Cortex of kidney (tissue), 1 donor: ENCODE measurements at places on chromosomes 5 and 9.

GRCh38 chr9:76882686-76883085 is 23.2 kb downstream of the PRUNE2 start:
- DNase-seq: no peak

GRCh38 chr5:37837414-37838032 is 2.3 kb downstream of the GDNF start:
- DNase-seq: no peak

GRCh38 chr5:96893342-96893741 is 17.0 kb downstream of the ERAP2 start:
- DNase-seq: no peak

- DNase-seq: no peak
Observed at GRCh38 chr9:126377536-126377935, 50.9 kb downstream of the MVB12B start.

DNA sequence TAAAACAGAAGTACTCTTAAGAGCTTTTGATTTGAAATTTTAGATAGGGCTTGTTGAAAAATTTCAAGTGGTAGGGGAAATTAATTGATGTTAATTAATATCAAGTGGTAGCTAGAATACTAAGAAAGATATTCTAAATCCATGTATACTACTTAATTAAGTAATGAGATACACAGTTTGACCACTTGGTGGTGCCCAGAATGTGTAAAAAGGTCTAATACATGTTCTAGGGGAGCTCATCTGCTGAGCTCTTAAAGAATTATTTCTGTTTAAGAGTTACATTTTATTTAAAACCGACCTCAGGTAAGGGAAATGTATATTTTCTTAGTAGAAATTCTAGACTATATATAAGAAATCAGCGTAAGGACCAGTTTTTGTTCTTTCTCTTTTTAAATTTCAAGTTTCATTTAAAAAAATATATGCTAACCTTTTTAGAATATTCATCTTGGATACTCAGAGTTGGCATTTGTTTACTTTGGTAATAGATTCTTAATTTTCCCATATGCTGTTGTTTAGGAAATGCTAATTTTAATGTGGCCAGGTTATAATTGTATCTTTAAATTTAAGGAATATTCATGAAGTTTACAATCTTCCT is 61.5 kb downstream of the LNPEP start:
- DNase-seq: no peak

GRCh38 chr5:119412279-119413227 is 39.7 kb upstream of the HSD17B4 start:
- no peak for DNase-seq

DNA sequence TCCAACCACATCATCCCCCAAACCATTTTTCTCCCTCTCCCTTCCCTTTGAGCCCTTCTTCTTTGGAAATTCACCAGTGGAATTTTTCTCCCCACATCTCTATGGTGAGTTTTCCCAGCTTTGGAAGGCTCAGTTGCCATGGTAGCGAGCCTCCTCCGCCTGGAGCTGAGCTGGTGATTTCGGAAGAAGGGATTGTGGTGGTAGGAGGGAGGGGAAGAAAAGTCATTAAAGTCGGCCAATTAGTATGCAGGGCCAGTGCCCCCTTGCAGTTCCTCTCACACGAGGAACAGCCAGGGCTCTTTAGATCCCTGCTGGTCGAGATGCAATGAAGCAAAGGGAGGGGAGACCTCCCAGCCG is 322.0 kb downstream of the NTRK2 start:
- no peak for DNase-seq

DNA sequence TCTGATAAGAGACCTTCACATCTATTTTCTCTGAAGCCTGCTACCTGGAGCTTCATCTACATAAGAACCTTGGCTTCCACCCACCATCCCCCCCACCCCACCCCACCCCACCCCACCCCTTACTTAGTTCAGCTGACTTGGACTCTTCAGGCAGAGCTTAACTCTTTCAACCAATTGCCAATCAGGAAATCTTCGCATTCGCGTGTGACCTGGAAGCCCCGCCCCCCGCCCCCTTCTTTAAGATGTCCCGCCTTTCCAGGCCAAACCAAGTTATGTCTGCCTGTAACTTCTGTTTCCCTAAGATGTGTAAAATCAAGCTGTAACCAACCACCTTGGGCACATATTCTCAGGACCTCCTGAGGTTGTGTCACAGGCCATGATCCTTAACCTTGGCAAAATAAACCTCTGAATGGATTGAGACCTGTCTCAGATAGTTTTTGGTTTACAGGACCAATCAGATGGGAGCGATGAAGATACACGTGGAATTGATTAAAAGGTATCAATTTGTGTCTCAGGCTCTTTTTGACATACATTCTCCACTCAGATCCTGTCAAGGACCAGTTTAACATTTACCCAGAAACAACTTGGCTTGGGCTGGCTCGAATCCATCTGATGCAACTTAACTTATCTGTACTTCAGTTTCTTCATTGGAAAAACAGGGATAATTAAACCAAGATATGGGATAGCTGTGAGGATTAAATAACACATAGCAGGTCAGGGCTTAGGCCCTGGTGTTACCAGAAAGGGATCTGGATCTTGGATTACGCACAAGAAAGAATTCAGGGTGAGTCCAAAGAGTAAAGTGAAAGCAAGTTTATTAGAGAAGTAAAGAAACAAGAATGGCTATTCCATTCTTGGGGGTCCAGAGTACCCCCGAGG is 43.6 kb downstream of the GALNT12 start:
- DNase-seq: no peak

GRCh38 chr5:89755024-89755423 is 654.5 kb downstream of the CETN3 start:
- DNase-seq: no peak

DNA sequence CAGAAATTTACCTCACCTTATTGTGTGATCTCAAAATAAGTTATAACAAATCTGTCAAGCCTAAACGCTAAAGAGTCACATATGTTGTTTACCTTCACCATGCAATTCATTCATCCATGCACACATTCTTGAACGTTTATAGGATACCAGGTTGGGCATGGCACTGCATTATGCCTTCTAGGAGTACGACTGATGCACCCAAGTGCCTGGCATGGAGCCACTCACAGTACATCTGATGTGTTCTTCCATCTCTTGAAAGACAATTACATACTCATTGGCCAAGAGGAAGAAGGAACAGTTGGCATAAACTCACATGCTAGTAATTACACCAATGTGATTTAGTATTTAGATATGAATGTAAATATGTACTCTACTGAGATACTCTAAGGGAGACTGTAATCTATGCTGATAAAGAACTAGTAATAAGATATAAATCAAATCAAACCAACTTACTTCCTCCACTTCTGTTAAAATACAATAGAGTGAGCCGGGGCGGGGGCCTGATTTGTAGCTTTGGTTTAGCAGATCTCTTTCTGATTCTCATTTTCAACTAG is 90.7 kb downstream of the LPAR1 start:
- no peak for DNase-seq
